ENCODE measurements at places on chromosomes 3 and 15.

DNA sequence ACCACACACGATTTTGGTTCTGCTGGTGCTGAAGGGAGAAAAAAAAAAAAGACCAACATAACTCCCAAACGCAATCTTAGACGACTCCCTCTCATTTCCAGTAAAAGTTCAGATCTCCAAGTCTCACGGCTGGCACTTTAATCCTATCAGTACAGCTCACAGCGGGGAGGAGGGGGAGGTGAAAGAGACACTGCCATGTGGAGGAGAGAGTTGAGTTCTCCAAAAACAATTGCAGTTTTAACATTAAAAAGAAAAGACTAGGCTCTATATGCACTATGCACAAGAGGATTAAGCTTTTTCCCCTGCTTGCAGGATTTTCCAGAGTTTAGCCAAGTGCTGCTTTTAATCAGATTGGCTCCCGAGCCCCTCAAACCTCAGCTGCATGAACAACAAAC lies 16.8 kb downstream of the BMF start:
- no peak for DNase-seq

DNA sequence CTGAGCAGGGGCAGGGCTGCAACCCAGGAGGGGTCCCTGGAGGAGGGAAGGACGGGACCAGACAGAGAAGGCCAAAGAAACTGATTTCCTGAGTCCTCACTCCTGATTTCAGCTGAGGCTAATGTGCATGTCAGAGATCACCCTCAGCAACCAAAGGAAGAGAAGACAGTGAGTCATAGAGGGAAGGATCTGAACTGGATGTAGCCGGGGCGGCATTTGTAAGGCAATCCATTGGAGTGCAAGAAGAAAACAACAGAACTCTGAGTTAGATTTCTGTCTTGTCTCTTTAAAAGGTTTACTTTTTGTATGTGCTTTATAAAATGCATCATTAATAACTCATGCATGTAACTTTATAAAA lies 105.3 kb upstream of the AGBL1 start:
- DNase-seq: no peak

- no peak for DNase-seq
Observed at GRCh38 chr3:183591881-183592521, 36.5 kb upstream of the KLHL6 start.

DNA sequence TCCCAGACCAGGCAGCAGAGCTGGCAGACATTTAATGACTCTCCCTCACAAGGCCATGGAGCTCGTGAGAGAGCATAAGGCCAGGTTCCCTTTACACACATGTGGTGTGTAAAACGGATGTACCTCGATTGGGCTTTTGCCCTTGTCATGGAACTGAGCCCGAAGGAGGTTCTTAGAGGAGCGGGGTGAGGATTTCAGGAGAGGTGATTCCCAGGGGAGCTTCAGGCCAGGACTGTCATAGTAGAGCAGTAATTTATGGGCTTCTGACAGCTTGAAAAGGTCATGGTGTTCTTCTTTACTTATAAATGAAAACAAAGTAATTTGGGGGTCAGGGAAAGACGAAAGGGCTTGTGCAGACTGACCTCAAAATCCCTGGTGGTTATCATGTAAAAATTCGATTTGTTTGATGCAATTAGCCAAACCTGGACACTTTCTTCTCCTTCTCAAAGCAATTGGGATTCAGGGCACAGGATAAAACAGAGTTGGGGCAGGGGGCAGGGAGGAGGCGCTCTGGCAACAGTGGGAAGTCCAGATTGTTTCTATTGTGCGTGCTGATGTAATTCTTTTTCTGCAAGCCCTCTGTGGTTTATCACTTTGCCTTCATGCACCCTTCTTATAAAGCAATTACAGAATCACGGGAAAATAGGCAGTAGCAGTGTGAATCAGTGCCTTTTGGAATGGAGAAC lies 51.0 kb downstream of the CACNA1D start:
- DNase-seq: no peak

DNA sequence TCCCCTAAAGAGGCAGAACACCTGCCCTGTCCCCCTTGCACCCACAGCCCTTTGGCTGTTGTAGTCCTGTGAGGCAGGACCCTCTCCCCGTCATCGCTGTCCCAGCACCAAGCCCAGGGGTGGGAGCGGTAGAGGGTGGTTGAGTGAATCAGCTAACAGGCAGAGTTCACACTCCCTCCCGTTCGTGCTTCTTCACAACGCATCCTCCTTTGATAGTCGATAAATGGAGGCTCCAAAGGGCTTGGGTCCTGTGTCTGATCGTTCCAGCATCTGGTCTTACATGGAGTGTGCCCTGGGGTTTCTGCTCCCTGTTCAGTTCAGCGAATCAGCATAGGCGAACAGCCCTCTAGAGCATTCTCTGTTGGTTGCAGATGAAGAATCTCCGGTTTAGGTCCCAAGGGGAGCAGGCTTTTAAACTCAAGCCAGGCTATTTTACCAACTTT lies 820 bp upstream of the HMCES start:
- no peak for DNase-seq

DNA sequence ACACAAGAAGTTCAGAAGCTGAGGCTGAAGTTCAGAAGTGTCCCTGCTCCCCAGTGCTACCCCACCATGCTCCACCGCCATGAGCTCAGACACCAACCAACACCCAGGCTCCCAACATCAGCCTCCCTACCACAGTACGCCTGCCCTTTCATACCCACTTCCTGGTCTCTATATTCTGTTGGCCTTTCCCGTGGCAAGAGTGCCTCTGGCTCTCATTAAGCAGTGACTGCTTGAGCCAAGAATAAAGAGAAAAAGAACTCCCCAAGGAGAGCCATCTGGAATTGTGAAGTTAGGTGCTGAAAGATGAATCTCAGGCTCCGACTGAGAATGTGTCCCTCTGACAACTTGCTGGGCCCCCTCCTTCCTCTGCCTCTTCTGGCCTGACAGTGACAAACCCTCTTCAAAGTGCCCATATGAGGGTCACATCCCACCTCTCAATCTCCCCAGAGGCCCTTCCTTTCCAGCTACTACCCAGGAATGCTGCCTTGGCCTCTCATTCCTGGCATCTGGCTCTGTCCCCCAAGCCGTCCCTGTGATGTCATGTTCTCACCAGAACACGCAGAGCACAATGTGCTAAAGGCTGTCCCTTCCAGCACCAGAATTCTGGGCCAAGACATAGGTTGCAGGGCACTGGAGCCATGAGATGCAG lies 306.8 kb downstream of the NTRK3 start:
- DNase-seq: no peak

- DNase-seq: no peak
Observed at GRCh38 chr15:33846142-33846541, 122.2 kb upstream of the CHRM5 start.
